ENCODE measurements at places on chromosomes 5 and 9.
A peak's percentile ranks its signal among the peaks of the same experiment; 100 is the strongest.

DNA sequence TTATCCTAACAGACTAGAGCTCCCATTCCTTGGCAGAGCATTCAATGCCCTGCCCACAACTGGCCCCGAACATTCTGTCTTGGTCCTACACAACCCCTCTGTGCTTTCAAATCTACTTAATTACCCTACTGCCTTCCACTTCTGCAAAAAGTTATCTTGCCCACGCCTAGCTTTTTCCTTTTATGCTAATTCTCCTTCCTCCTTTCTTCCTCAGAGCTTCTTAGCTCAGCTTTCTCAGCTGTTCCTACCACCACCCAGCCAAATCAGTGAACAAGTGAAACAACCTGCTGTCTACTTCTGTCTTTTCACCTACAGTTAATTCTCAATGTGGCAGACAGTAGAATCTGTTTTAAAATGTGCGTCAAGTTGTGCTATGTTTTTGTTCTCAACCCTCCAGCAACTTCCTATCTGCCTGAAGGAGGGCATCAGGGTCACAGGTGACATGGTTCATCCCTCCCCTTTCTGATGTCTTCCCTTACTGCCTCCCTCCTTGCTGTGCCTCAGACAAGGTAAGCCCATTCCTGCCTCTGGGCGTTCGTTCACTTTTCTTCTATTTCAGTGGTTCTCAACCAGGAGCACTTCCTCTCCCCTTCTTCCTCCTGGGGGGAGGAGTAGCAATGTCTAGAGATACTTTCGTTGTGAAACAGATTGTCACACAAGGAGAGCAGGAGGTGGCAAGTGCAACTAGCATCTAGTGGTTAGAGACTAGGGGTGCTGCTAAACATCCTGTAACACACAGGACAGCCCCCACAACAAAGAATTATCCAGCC, 1.3 kb upstream of the REEP5 start:
- no peak for DNase-seq

- no peak for DNase-seq
Observed at GRCh38 chr5:5787373-5787772, 364.9 kb downstream of the ICE1 start.

- DNase-seq = no peak
Observed at GRCh38 chr9:134948149-134948548, 30.4 kb upstream of the FCN1 start.

- no peak for DNase-seq
Observed at GRCh38 chr9:130990978-130991777, 17.8 kb upstream of the LAMC3 start.

GRCh38 chr5:163387589-163388343, 49.6 kb upstream of the CCNG1 start:
- DNase-seq = no peak

GRCh38 chr9:123659358-123659757, 270.6 kb downstream of the DENND1A start:
- DNase-seq = no peak

DNA sequence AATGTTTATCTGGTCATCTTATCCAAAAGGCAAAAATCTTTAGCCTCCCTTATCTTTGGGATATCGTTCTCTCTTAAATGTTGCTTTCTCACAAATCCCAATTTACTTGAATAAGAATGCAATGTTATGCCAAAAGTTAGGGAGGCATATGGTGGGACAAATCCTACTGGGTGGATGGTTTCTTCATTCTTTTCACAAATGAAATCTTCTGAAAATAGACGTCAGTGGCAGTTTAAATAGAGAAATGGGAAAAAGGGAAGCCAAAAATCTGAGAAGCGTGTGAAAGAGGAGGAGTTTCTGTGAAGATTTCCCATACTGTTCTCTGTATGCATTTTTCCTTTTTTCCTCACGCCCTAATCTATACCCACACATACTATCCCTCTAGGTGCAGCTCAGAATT, 2.5 kb upstream of the PCDHAC1 start:
- DNase-seq = no peak

DNA sequence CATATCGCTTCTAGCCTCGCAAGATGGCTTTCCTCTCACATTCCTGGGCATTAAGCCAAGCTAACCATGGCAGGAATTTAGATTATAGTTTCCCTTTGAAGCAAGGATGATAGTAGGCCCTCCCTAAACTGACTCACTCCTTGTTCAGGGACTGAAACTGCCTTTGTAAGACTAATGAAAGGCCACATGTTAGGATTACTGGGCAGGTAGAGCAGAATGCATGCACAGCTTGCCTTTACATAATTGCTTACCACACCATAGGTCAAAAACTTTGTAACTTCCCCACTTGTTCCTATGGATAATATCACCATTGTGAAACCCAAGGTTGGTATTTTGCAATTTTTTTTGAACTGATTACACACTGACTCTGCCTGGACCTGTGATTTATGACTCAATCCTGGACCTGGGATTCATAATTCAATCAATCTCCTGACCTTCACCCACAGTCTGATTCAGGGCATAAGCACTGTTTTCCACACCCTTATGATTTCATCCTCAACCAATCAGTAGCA, 41.0 kb upstream of the PRDM9 start:
- DNase-seq = peak; percentile 92

DNA sequence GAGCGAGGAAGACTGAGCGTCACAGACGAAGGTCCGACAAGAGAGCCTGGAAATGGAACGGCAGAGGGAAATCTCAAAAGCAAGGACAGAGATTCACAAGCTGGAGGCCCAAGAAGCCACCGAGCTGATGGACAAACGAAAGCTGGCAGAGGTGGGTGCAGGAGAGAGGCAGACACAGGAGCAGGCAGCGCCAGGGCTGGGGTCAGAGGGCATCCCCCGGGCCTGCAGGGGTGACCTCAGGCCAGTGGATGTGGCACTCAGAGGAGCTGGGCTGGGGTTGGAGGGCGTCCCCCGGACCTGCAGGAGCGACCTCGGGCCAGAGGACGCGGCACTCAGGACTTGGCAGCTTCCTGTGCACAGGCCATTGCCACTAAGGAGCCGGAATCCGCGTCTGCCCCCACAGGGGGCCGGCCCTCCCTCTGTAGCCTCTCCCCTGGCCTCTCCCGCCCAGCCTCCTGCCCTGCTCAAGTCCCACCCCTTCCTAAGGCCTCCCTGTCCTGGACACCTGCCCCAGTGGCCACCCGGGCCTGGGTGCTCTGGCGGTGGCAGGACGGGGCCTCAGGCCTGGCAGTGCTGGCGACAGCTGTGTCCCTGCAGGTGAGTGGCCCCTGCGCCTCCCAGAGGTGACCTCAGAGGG, 40.4 kb downstream of the EXD3 start:
- no peak for DNase-seq

- no peak for DNase-seq
Observed at GRCh38 chr9:108257382-108257781, 598.4 kb downstream of the ACTL7B start.

All from cardiac muscle cell (in vitro differentiated cells and primary cell).